Smooth muscle cell of the brain vasculature (primary cell): ENCODE measurements at places on chromosomes 13 and 19.

DNA sequence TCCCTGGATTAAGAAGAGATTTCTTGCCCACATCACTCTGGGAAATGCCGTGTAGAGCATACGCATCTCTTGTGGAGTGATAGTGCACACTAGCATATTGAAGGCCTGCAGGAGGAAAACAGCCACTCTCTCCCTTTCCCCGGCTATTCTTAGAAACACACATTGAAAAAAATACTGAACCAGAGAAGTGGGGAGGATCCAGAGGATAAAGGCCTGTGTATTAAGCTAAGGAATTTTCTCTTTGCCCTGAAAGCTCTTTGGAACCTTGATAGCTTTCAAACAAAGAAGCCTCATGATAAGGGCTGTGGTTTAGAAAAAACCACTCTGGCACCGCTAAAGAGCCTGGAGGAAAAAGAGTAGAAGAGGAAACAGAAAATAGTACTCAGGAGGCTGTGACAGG, 386.1 kb upstream of the NBEA start:
- DNase-seq, result no peak

DNA sequence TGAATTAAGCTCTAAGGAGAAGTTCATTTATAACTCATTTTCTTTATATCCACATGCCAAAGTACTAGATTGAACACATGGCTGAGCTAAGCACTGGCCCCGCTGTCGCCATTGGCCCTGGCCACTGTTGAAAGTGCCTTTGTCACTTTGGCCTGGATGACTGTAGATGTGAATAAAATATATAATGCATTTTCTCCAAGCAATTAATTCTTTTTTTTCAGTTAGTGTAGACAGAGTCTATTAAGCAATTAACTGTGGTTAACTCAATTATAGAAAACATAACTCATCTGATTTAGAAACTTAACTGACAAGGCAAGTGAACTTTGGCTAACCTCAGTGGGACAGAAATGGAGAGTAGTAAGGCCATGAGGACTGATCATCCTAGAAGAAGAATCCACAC, 965.6 kb downstream of the EFNB2 start:
- DNase-seq, result no peak

- DNase-seq, result no peak
These were observed 43.1 kb downstream of the TEX29 start for GRCh38 chr13:111363591-111363990.

DNA sequence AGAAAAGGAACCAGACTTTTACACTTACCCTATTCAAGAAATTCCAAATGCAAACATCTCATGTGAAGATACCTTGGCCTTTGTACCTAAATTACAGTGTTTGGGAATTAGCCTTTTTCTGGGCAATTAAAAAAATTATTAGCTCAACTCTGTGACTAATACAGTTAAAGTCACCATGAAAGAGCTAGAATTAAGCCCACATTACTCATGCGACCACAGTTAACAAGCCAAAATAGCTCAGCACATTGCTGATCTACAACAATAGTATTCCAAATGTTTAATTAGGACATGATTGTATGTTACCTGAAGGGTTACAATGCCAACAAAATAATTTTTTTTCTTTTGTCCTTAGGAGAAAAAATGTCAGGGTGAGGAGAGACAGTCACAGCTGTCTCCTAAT, 263.6 kb upstream of the GPC6 start:
- no peak for DNase-seq

DNA sequence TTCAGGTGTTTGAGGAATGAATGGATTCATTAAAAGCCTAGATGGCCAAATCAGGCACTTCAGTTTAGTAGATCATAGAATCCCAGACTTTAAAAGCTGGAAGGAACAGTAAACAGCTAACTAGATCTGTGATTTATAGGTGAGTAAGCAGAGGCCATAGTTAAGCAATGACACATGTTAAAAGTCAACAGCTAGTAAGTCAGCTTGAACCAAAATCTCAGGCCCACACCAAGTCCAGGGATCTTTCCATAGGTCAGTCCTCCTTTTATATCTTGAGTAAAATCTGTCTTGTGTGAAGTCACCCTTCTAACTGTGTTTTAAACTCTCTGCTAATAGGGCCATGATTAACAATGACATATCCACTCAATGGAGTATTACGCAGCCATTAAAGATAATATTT, 275.5 kb upstream of the SOX21 start:
- DNase-seq, result no peak

DNA sequence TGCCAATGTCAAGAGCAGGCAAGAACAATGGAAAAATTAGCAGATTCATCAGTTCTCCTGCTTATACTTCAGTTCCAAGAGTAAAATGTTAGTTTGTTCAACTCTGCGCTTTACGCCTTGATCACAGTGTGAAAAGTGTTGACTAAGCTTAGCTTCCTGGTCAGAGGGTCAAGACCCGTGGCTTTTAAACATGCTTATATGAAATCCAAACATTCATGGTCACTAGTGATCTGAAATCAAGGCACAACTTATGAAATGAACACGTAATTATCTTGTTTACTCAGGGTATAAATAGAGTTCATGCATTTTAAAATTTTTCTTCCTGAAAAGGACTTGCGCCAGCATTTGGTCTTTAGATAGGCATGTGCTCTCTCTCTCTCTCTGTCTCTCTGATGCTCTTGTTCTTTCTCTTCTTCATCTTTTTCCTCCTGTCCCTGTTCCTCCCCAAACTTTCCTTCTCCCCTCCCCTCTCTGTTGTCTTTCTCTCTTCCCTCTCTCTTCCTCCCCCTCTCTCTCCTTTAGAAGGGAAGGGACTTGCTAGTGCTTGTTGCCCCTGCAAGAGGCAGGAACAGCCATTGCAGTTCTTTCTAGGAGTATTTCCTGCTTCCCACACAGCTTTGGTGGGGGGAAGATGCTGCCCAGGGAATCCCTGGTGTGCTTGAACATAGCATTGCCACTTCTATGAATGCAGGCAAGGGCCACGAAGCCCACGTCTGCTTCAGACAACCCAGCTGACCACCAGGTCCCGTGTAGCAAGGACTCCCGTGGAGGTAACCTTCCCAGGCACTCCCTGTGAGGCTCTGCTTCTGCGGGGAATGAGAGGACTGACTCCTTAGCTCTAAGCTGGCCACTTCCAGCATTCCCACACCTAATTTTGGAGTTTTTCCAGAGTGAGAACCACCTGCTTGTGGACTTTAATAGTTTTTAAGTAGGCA, 7.1 kb upstream of the ZNF536 start:
- no peak for DNase-seq

- no peak for DNase-seq
These were observed 90.2 kb downstream of the ZAR1L start for GRCh38 chr13:32224916-32225315.

- no peak for DNase-seq
These were observed 58.8 kb downstream of the GGACT start for GRCh38 chr13:100529666-100530377.

DNA sequence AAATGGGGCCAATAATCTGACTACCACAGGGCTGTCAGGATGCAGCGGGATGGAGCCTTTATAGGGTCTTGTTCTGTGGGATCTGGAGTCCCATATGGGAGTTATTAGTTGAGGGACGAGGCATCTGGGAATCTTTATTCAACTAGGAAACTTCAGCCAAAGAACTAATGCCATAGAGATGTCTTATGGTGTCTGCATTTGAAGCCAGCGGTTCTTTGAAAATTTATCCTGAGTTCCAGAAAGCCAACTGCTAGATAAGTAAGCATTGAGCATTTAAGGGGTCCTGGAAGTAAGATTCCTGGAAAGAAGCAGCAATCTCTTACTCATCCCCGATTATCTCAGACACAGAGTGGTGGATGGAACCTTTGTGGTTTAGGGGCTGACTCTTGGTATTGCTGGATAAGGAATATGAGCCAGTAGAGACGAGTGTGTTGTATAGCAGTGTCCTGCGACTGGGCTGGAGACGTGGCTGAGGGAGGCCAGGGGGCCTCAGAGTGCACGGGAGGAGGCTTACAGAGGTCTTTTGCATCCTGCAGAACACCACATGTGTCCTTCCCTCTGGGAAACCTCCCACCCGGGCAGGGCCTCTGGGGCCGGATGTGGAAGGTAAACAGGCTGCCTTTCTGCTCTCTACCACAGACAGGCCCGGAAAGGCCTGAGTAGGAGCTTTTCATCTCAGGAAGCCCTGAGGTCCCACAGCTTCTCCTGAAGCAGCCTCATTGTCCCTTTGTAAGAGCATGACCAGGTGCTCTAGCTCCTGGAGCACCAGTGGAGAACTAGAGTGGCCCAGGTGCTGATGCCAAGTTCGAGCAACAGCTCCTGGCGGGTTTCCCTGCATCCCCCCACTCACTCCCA, 28.8 kb downstream of the ACTN4 start:
- no peak for DNase-seq

DNA sequence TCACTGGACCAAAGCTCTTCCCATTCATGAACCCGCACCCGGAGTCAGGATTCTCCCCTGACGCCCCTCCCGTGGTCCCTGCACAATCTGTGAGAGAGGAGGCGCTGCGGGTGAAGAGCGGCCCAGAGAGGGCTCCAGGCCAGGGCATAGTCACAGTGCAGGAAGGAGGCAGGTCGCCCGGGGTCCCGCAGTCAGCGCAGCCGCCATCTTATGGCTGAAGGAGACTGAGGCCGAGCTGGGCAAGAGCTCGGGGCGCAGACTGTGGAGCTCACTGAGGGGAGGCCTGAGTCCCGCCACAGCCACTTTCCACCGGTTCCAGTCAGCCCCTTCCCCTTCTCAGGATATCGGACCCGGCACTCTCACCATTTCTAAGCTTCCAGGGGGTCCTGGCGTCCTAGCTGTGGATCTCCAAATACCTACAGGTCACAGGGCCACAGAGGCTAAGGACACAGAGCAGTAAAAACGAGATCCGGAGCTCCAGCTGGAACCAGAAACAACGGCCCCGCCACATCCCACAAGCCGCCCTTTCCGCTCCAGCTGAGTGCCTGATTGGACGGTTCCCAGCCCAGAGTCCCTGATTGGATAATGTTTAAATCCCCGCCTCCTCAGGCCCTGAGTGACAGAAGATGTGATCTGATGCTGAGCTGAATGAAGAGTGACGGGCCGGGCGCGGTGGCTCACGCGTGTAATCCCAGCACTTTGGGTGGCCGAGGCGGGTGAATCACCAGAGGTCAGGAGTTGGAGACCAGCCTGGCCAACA, at the start of gene ZNF99:
ZNF99 (minus strand) TSS at position 501 of the 760 bp plus-strand sequence; CDS start at position 366, 135 bp downstream.
- DNase-seq, result no peak

DNA sequence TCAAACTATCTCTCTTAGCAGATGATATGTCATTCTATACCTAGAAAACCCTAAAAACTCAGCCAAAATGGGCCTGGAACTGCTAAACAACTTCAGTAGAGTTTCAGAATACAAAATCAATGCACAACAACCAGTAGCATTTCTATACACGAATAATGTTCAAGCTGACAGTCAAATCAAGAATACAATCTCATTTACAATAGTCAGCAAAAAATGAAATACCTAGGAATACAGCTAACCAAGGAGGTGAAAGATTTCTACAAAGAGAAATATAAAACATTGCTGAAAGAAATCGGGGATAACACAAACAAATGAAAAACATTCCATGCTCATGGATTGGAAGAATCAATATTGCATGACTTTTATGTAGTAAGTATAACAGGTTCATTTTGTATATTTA, 804.8 kb downstream of the SLITRK1 start:
- DNase-seq, result no peak

GRCh38 chr19:23539499-23539898, 144.2 kb upstream of the ZNF91 start:
- DNase-seq, result no peak
